Right hindlimb (tissue), 1 donor: ENCODE measurements at places on chromosomes 4 and X.

- DNase-seq: no peak
Observed at GRCh38 chrX:49934148-49934547, 11.8 kb downstream of the CLCN5 start.

DNA sequence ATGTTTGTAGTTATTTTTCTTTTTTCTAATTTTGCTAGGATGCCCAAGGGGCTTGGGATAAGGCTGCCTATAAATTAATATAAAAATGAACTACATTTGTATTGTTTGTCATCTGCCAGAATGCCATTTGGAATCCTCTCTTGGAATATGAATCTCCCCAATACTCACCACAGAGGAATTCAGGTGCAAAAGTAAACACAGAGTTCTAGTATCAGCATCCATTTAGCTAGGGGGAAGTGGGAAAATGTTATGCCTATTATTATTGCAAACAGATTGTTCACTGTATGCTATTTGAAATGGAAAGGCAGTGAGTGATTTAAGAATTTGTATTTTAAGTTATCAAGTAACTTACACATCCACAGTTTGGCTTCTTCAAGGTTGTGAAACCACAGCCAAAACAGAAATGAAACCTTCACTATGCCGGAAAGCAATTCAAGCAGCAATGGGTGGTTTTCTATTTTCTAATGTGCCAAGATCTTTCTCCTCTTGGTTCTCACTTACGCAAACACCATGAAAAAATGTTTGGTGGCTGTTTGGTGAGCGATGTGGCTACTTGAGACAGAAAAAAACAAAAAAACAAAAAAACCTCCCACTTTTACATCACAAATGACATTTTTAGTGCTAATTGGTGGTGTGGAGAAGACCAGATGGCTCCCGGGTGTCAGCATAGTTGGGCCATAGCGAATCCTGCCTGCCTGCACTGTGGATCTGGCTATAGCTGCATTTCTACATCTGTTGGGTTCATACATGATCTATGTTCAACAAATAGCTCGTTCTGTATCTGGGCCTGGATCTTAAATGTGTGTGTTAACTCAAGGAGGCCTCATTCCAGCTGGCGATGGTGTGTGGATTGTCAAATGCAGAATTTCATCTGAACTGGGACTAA lies 200.8 kb upstream of the GIMD1 start:
- DNase-seq: peak; percentile 77

DNA sequence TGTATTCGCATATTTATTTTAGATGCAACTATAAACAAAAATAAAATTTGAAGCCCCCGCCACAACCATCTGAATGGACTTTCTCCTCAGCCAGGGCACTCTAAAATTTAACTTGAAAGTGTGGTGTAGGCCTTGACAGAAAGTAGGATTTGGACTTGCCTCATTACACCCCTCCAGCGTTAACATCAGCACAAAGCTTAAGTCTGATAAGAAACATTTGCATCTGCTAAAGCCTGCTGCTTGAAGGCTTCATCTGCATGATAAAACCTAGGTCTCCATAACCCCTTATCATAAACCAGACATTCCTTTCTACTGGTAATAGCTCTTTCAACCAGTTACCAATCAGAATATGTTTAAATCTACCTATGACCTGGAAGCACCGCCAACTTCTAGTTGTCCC lies 1046.5 kb downstream of the FAT4 start:
- no peak for DNase-seq

DNA sequence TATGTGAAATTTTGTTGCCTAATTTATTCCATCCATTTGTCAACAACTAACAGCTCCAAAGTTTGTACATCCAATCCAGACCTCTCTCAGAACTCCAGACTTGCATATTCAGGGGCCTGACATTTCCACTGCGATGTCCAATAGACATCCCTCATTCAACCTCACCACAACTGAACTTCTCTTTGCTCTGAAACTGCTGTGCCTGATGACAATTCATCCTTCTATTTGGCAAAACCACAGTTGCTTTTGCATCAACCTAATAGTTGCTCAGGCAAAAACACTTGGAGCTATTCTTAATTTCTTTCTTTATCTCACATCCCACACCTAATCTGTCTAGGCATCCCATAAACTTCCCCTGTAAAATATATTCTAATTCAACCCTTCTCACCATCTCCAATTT lies 56.5 kb downstream of the ANTXR2 start:
- no peak for DNase-seq
